ENCODE measurements at places on chromosomes 16 and 17.

DNA sequence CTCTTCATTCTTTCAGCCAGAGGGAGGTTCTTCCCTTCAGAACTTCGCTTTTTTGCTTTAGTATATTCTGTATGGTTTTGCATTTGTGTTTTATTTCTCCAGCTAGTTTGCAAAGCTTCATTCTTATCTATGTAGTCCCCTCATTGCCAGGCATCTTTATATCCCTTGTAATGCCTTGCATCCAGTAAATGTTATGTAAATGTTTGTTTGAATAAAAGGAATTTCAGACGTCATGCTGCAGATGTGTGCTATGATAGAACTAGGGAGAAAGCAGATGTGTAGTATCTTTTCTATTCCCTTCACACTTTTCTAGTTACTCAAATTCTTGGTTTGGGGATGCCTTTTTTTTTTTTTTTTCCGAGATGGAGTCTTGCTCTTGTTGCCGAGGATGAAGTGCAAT lies 62.6 kb upstream of the RASL10B start:
- no peak for DNase-seq

- DNase-seq = no peak
These were observed 32.8 kb downstream of the TANC2 start for GRCh38 chr17:62998665-62999393.

DNA sequence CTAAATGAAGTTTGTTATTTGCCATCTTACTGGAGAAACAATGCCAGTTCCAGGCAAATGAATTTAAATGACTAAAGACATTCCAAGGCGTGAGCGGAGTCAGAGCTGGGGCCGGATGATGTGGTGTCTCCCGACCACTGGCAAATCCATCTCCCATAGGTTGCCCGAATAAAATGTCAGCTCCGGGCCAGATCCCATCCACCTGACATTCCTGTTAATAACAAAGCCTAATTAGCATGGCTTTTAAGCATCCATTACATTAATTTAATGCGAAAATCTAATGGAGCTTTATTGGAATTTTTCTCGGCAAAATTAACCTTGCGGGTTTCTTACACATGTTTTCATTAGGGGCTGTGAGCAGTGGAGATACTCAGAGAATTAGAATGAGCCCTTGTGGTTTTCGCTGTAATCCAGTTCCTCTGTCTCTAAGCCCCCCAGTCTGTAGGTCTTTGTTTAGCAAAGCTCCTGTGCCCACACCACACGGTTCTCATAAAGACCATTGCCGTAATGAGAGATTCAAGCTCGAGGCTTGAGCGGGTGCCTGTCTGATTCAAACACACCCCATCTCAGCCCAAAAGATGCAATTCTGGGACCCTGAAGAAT lies 123.3 kb downstream of the CCT6B start:
- no peak for DNase-seq

DNA sequence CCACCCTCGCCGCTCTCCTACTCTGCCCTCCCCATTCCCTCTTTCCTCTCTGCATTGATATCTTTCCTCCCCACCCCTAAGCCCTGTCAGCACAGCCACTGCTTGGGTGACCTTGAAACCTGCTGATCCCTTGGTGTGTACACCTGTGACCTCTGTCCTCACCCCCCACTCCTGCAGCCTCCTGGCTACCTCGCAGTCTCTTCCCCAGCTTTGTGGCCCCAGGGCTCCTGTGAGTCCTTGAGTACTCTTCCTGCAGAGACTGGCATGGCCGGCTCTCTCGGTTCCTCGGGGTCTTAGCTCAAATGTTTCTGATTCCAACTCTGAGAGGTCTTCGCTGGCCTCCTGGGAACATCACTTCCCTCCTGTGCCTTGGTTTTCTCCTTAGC lies 31.7 kb downstream of the ADCY7 start:
- DNase-seq = no peak

- no peak for DNase-seq
These were observed 561.6 kb upstream of the CDH8 start for GRCh38 chr16:62597875-62598274.
